ENCODE measurements at places on chromosomes 11 and 22.

DNA sequence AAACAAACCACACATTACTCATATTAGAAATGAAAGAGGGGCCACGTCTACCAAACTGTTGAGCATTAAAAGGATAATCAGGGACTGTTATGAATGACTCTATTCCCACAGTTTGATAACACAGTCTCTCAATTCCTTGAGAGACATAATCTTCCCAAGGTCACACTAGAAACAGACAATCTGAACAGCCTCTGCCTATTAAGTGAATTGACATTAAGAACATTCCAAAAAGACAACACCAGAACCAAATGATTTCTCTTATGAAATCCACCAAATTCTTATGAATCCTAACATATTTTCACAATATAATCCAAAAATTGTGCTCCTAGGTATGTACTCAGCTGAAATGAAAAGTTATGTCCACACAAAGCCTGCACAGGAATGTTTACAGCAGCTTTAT lies 4.6 kb downstream of the RFPL1 start:
- DNase-seq = no peak

- no peak for DNase-seq
Measured at GRCh38 chr22:40634119-40634903, 2.2 kb downstream of the MRTFA start.

DNA sequence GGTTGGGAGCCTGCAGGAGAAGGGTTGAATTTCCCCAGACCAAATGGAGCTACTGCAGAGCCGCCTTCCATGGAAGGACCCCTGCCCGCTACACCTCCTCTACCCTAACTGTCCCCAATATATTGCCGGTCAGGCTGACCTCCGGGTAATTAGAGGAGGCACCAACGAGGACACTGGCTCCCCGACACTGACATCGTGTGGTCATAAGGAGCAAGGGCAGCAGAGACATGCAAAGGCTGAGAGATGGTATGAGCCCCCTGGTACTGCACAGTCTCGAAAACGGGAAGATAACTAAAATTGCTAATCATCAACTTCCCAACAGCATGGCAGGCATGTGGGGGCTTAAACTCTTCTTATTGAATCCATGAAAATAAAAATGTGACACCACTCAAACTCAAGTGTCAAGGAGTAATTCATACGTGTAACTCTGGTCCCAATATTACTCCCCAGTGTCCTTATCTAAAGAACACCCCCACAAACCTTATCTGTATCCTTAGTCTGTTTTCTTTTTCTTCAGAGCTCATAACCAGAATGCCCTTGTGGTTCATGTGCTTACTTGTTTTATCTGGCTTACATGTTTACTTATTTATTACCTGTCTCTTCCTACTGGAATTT lies 4.4 kb downstream of the CAVIN3 start:
- DNase-seq = peak; percentile 1

DNA sequence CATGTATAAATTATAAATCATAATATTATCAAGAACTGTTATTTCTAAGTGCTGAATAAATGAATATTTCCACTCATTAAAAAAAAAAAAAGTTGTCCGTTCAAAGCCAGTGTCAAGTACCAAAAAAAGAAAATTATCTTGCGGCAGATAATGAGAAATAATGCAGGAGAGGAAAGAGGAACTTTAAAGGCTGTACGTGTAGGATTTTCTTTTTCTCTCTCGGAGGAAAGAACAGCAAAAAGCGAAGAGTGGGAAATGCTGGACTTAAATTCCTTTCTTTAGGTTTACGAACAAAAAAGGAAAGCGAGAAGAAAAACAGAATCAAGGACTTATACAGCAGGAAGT lies 999 bp upstream of the CCDC83 start:
- DNase-seq = no peak

DNA sequence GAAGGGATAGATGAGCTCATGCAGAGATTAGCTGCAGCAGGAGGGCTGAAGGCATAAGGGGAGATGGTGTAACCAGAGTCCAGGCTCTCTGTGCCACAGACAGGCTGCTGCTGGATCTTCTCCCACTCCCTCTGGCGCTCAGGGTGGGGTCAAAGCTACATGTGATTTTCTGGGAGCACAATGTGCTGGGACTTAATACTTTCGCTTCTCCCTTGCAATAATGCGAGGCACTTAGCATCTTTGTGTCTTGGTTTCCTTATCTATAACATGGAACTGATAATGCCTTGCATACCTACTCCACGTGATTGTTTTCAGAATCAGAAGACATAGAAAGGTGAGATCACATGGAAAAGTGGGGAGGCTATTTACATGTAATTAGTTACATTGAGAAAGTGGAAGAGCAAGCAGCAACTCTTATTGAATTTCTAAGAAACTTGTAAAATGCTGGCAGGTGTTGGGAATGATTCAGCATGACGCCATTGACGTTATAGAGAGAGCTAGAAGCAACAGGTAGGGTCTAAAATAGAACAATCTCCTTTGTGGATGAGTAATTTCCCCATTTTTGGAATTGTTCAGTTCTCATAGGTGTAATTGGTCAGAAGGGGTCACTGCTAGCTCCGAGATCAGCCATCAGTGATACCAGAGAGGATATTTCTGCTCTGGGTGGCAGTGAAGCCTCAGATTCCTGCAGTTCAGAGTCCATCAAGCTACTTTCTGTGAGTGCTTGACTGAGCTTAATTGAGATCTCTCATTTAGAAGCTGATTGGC lies 8.2 kb upstream of the OR9I1 start:
- no peak for DNase-seq

Data from stimulated activated CD4-positive, alpha-beta T cell treated with anti-CD3 and anti-CD28 coated beads, Interleukin-12 subunit alpha, Interleukin-12 subunit beta, amount 100 ng/mL, for 4 hours (primary cell).